CD4-positive, alpha-beta T cell treated with Interleukin-15 for 4 hours (primary cell): ENCODE measurements at places on chromosomes 2 and 18.

DNA sequence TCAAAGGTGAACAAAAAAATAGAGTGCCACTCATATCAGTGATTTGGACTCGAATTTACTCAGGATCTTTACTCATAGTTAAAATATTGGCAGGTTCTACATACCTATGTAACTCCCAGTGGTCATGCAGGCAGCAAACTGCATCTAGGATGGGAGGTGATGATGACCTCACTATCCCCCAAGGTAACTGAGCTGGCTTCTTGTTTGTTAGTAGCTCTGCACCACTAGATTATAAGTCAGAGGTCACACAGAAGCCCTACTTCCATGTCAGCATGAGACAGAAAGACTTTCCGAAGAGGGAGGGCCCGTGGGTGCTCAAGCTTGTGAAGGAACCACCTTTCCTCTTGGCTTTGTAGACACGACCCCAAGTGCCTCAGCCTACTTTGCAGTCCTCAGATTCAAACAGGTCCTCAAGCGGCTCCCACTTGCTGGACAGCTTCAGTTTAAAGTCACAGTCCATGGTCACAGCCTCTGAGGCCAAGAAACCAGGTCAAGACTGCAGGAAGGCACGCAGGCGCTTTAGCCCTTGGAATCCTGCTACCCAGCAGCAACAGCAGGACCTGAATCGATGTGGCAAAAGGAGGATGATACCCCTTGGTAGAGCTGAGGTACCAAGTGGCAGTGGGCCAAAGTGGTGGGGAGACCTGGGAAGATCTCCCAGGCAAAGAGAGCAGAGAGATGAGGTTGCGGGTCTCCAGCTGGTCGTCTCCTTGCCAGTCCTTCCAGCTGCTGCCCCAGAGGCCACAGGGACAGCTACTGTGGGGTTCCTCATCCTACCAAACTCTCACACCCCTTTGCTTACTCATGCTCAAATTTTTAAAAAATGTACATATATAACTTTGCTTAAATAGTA is 4.3 kb downstream of the NTSR2 start:
- no peak for DNase-seq

- DNase-seq = no peak
Observed at GRCh38 chr18:50956116-50956515, 11.7 kb upstream of the ELAC1 start.

DNA sequence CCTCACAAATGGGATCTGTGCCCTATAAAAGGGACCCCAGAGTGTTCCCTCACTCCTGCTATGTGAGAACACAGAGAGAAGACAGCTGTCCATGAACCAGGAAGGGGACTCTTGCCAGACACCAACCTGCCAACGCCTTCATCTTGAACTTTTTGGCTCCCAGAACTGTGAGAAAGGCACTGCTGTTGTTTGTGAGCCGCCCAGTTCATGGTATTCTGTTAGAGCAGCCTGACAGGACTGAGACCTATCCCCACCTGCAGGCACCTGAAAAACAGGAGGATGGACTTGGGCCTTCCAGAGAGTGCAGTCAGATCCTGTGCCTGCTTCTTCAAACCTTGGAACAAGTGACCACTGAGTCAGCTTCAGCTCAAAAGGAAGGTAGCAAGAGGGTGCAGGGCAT is 51.4 kb downstream of the CRACDL start:
- no peak for DNase-seq

DNA sequence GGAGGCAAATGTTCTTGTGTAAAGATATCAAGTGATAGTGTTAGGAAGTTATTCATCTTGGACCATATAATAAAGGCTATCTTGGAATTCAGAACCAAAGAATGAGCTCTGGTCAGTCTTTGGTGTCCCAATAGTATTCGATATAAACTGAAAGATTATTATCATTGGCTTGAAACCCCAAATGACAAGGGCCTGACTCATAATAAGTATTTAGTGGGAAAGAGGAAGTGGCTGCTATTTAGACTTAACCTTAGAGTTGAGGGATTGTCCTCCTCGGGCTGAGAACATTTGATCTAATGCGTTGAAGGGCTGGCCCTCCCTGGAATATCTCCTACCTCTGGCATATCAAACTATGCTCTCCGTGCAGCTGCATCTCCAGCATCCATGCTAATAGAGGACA is 67.5 kb downstream of the CDH20 start:
- no peak for DNase-seq

- DNase-seq = no peak
Observed at GRCh38 chr2:177712462-177712861, 319.9 kb downstream of the AGPS start.

DNA sequence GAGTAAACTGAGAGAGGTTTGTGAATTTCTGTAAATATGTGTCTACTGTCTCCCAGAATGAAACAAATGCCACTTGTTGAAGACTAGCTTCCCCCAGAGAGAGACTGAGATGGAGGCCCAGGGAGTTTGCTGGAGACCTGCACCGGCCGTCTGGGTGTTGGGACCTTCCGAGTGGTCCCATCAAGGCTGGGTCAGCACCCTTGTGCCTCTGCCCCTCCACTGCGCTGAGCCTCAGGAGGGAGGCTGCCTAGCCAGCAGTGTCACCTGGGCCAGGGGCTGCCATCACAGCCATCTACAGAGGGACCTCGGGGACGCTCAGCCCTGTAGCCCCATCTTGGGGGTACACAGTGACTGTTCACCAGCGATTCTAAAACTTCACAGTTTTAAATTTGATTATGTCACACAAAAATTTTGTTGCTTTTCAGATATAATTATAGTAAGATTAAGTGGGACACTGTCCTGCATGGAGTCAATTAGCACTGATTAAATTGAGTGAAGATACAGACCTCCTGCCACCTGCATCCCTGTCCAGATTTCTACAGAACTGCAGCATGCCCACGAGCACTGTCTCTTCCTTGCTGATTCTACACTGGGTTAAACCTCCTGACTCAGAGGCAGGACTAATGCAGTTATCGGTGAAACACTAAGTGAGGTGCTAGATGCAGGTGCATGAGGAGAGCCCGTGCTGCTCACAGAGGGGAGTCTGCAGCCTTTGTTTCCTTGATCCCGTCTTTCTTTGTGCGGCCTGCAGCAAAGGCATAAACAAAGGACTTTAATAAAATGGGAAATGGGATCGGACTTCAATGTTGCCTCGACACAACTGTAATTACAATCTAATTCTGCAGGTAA is 50.5 kb downstream of the TMEM18 start:
- DNase-seq = no peak

- no peak for DNase-seq
Observed at GRCh38 chr2:9189901-9190300, 16.7 kb upstream of the ASAP2 start.

- no peak for DNase-seq
Observed at GRCh38 chr2:26043862-26044696, 10.2 kb downstream of the RAB10 start.

- no peak for DNase-seq
Observed at GRCh38 chr2:234976479-234977227, 24.8 kb downstream of the SH3BP4 start.

DNA sequence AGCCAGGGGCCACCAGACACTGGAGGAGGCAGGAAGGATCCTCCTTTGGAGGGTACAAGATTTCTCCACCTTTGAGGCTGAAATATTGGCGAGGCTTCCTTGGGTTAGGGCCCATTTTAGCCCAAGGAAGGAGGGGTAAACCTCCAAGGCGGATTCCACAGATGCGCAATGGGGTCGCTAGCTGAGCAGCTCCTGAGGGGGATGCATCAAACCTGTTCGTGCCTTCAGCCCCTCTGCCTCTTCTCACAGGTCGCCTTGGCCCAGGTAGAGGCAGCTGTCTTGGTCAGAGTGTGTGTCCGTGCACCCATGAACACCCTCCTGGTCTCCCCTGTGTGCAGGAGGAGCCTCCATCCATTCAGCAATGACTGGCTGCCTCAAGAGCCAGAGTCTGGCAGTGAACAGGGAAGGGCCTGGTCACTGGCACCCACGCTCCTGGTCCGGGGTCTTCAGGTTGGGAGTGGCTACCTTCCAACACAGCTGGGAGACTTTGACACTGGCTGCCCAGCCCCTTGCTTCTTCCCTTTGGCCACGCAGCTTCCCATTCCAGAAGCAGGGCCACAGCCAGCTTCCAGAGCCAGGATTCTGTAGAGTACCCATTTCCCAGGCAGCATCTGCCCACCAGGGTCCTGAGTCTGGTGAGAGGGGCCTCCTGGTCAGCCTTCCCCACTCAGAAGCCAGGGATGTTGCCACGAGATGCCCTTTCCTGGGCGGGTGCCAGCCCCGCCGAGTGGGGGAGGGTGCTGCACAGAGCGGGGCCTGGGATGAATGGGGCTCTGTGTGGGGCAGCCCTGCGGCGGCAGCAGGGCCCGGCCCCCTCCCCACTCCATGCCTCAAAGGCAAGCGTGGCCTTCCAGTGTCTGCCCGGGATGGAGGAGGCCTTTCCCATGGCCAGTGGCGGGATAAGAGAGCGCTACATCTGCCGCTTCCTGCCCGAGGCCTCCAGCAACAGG is 95.8 kb upstream of the GPC1 start:
- DNase-seq = no peak

- no peak for DNase-seq
Observed at GRCh38 chr2:54457323-54458023, 1.3 kb downstream of the SPTBN1 start.

DNA sequence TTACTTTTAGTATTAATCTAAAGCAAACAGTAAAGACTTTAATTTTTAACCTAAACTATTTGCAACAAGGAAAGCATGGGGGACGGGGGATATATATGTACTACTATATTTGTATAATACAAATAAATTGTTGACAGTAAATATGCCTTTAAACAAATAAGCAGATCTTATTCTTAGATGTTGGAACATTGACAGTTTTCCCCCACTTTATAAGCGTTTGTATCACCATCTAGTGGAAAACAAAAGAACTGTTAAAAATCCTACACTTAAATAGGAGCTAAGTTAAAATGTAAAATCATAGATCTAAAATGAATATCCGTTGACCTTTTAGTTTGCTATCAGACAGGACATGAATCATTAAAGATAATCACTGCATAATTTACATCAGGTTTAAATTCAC is 50.0 kb downstream of the RBBP8 start:
- peak; percentile 20 for DNase-seq

DNA sequence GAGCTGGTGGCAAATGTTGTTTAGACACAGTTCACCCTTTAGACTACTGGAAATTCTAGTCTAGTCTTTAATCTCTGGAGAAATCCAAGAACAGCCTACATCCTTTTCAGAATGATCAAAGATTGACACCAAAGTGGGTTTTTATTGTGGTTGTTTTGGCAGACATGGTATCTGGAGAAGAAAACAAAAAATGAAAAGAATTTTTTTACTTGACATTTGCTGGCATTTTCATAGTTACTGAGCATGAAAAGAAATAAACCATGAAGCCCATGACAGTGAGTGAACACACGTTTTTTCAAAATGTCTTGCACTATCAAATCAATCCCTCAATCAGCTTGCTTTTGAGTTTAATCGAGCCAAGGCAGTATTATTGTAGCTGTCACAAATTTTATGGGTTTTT is 125.3 kb downstream of the CCBE1 start:
- no peak for DNase-seq

GRCh38 chr2:216078776-216079175 is 2.8 kb downstream of the PECR start:
- DNase-seq = no peak

GRCh38 chr2:149446748-149447147 is 116.4 kb downstream of the LYPD6 start:
- DNase-seq = no peak

GRCh38 chr2:133483181-133483580 is 85.1 kb downstream of the NCKAP5 start:
- no peak for DNase-seq

- no peak for DNase-seq
Observed at GRCh38 chr18:79302120-79302519, 93.6 kb upstream of the NFATC1 start.

DNA sequence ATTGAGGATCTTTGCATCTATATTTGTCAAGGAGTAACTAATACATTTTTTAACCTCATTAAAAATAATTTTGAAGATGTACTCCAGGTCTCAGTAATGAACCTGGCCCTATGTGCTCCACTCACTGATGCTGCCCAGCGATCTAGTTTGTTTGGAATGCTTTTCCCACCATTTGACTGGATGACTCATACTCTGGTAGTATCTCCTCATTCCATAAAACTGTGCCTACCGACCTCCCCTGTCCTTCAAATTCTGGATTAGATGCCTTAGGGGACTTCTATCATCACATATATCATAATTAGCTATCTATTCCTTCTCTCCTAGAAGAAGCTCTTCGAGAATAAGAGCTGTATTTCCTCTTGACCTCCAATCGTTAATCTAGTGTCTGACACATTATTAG is 83.8 kb downstream of the FAM117B start:
- no peak for DNase-seq

DNA sequence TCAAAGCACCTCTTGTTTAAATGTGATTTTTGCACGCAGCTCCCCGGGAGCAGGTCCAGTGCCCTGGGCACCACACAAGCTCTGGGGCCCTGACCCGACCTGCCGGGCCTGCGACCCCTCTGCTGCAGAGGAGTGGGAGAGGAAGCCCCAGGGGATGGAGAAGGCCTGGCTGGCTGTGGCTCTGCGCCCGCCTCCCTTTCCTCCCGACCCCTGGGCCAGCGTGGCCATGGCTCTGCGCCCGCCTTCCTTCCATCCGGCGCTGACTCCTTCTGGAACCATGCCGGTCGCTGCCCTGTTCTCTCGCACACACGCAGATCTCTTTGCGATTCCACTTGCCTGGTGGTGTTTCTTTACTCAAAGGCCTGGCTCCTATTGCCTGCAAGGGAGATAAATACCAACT is 166.5 kb upstream of the SALL3 start:
- no peak for DNase-seq

DNA sequence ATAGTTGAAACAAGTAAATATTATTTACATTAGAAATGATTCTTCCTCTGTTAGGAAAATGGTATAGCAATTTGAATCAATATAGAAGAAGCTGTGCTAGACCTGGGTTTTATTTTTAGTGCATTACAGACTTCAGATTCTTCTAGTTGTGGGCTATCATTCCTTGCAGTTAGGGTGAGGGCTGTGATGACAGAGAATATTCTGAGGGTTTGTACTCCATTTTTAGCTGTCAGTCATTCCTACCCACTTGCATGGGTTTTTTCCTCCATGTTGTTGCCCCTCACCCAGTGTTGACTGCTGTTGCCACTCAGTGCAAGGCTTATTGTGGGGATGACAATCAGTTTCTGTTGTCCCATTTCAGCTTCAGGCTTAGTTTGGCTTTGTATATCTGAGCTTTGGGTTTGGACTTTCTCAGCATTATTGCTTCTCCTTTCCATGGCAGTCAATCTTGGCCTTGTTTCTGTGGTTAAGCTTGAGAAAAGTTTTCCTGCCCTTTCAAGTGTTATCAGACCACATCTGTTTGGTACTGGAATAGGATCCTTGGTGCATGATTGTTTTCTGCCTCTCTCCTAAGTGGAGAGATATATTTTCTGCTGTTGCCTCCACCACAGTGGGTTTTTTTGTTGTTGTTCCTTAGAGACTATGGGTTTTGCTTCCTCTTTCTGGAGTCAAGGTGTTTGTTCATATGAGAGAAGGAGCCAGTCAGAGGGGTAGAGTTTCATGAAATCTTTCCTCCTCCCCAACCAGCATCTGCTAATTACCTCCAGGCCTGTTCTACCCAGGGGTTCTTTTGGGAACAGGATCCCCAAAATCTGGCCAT is 312.7 kb upstream of the CWC22 start:
- no peak for DNase-seq

- DNase-seq = no peak
Observed at GRCh38 chr2:26455037-26455669, 22.8 kb downstream of the OTOF start.

- DNase-seq = no peak
Observed at GRCh38 chr2:88049622-88050021, 6.0 kb downstream of the KRCC1 start.
